ENCODE measurements at places on chromosomes 4 and X. TPM values are rescaled to one million over a fixed set of nuclear protein-coding genes. Genes with fewer than 3 reads are reported as not detected.

- no peaks in the 10 kb centered on the region for H3K36me3 ChIP-seq
- H3K27me3 ChIP-seq, result no peaks in the 10 kb centered on the region
- no peaks in the 10 kb centered on the region for H3K4me1 ChIP-seq
- no peak for DNase-seq
- no peak overlapping the region for H3K4me3 ChIP-seq
- H3K27ac ChIP-seq, result no peak overlapping the region
Observed at GRCh38 chrX:77704881-77705280, 81.1 kb downstream of the ATRX start.

- no peak for DNase-seq
- H3K36me3 ChIP-seq, result no peaks in the 10 kb centered on the region
- H3K27ac ChIP-seq, result no peak overlapping the region
Observed at GRCh38 chr4:108849611-108850168, 86.8 kb upstream of the ETNPPL start.

GRCh38 chrX:47579537-47579936 lies 2.7 kb upstream of the TIMP1 start:
- H3K27ac ChIP-seq, result no peak overlapping the region
- no peak for DNase-seq
- peaks cover 45% of the 10 kb centered on the region for H3K4me1 ChIP-seq
- no peaks in the 10 kb centered on the region for H3K27me3 ChIP-seq

GRCh38 chr4:137471895-137472294 lies 60.4 kb downstream of the PCDH18 start:
- H3K4me1 ChIP-seq, result no peaks in the 10 kb centered on the region
- no peak overlapping the region for H3K27ac ChIP-seq
- DNase-seq, result no peak
- no peaks in the 10 kb centered on the region for H3K36me3 ChIP-seq

The FREM3 gene
- polyA plus RNA-seq, result not detected

Measured in CD4-positive, alpha-beta memory T cell (primary cell).